NCI-H1105 (cell line): ENCODE measurements at places on chromosomes 5 and 9.

DNA sequence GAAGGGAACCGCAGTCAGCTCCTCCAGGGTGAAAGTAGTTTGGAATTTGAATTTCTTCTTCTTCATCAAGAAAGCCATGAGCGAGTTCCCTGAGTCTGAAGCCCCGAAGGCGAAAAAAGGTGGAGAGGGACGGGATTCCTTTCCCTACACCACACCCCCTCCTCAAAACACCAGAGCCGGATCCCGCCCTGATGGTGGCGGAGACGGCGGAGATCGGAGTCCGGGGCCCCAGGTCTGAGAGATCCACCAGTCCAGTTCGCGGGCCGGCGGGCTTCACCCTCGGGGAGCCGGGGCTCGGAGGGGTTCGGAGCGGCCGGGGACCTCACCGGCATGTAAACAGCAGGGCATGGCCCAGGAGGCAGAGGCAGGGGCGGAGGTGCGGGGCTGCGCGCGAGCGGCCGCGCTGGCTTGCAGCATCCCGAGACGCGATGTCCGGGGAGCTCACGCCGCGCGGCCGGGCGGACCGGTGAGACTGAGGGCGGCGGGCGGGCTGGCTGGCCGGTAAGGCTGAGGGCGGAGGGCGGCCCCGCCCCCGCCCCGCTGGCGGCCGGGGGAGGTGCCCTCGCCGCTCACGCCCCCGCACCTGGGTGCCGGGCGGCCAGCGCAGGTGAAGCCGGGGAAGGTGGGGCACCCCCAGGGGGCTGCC lies 606 bp downstream of the EEIG1 start:
- no peak for DNase-seq

GRCh38 chr5:60959156-60959555 lies 14.2 kb downstream of the NDUFAF2 start:
- DNase-seq = peak; percentile 0

DNA sequence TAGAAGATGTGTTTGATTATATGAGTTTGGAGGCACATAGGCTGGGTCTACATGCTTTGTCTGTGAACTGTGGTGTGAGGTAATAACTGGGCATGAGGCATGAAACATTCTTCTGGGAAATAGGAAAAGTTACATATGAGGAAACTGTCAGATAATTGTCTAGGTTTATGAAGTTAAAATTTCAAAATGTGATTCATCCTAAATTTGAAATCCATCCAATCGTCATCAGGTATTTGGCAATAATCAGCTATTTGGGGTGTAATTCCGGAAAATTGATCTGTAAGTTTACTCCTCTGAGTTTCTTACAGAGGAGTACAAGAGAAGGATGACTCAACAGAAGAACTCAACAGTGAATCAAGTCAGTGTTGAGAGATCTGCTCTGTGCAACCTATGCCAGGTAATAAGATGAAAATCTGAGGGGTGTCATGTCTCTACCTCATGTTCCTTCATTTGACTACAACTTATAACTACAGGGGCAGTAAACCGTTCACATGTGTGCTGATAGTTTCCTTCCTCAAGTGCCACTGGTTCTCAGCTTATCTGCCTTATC lies 1171.6 kb upstream of the CDH18 start:
- DNase-seq = no peak

DNA sequence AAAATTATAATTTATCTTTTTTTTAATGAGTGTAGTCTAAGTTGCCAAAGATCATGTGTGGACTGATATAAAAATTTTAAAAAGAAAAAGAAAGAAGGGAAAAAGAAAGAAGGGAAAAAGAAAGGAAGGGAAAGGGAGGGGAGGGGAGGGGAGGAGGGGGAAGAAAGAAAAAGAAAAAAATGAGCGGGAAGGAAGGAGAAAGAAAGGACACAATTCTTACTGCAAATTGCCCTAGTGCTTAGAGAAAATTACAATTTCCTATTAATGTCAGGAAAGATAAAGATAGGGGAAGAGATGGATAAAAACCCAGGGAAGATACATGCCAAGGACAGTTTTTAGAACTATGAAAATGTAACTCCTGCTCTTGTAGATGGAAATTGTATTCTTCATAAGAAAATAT lies 789.7 kb upstream of the GRAMD2B start:
- no peak for DNase-seq

GRCh38 chr9:108311745-108312144 lies 544.0 kb downstream of the ACTL7B start:
- no peak for DNase-seq

DNA sequence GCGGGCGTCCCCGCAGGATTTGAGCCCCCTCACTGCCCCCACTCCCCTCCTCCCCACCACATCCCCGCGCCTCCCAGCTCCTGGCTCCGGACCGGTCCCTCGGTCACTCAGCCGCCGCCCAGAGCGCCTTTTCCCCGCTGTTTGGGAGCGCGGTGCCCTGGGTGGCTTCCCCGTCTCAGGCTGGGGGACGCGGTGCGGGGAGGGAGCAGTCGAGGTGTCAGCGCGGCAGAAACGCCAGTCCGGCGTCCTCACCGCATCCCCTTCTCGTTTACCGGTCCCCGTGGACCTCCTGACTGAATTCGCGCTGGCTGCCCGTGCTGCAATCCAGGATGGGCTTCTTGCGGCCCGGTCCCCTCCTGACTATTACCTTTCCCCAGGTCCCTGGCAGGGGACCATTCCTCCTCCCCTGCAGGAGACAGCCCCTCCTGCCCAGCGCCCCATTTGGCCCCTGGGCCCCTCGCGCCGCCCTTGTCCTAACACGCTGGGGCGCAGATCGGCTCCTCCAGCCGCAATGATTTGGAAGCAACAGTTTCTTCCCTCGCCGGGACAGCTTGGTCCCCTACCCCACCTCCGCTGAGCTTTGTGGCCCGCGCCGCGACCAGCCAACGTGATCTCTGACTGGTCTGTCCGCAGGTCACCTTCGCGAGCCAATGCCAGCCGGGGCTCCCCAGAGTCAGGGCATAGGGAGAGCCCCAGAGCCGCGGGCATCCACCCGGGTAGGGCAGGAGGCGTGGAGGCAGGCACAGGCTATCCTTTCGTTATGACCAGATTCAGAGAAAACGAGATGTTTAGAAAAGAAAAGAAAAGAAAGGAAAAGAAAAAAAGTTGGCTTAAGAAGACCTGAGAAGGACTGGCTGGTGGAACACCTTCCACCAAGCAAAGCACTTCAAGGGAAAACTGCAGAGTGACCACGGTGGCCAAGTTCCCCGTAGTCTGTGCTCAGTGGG lies 1.2 kb downstream of the ANKRD33B start:
- no peak for DNase-seq

GRCh38 chr5:169474226-169474625 lies 109.3 kb upstream of the SPDL1 start:
- no peak for DNase-seq

- DNase-seq = no peak
Measured at GRCh38 chr9:16335788-16336580, 534.5 kb downstream of the BNC2 start.
